ENCODE measurements at places on chromosomes 13 and 19.
A peak's percentile ranks its signal among the peaks of the same experiment; 100 is the strongest.

- no peak for DNase-seq
Measured at GRCh38 chr19:52258426-52258825, 11.0 kb upstream of the ZNF766 start.

GRCh38 chr19:39057615-39058014, 25.3 kb upstream of the FBXO27 start:
- no peak for DNase-seq

DNA sequence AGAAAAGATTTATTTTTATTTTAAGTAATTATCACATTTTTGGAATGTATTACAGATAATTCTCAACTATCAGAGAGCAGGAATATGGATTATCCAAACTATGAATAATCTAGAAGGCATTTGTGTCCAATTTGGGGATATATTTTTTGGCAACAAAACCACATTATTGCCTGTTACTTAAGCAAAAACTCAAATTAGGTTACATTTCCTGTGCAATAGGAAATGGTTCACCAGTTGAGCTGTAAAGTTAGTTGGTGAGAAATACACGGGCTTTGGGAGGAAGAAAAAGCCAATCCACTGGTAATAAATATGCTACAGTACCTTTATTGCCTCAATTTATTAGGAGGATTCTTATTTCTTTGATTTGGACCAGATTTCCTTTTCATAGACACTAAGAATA, 1075.2 kb downstream of the PCDH9 start:
- DNase-seq: no peak

DNA sequence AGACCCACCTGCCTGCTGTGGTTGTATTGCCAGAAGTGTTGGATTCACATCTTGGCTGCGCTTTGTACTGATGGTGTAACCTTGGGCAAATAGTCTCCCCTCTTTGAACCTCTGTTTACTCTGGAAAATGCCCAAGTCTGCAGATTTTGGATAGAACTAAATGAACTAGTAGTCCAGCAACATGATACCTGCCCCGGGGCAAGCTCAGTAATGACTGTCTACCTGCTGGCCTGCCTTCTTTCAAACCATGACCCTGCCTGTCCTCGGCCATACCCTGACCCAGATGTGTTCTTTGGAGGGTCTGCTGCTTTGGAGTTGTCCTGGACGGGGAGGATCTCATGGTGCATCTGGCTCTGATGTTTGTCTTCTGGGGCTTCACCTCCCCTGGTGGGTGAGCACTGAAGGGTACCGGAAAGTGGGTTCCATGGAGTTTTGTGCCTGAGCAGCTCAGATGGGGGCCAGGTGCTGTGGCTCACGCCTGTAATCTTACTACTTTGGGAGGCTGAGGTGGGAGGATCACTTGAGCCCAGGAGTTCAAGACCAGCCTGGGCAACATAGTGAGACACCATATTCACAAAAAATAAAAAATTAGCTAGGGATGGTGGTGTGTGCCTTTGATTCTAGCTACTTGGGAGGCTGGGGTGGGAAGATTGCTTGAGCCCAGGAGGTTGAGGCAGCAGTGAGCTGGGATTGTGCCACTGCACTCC, 59.5 kb downstream of the TNFRSF19 start:
- DNase-seq: no peak

- no peak for DNase-seq
Measured at GRCh38 chr19:31804668-31805067, 455.4 kb upstream of the TSHZ3 start.

- no peak for DNase-seq
Measured at GRCh38 chr13:84137292-84137691, 255.0 kb upstream of the SLITRK1 start.

DNA sequence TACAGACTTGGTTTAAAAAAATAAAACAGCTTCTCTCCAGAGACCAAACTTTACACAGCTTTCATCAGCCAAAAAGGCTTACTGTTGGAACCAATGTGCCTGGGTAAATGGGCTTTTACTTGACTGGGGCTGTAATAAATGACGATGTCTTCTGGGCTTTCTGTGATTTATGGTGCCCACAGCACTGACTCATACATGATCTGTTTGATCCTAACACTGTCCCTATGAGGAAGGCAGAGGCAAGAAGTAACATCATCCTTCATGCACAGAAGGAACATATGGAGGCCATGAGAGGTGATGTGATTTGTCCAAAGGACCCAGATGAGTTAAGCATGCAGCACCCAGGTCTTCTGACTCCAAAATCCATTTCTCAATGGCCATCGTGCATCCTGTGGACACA, 77.4 kb downstream of the DOCK9 start:
- no peak for DNase-seq

GRCh38 chr13:51793570-51794271, 10.2 kb downstream of the DHRS12 start:
- DNase-seq: peak; percentile 72

- no peak for DNase-seq
Measured at GRCh38 chr13:46796129-46796514, 839 bp downstream of the ESD start.

DNA sequence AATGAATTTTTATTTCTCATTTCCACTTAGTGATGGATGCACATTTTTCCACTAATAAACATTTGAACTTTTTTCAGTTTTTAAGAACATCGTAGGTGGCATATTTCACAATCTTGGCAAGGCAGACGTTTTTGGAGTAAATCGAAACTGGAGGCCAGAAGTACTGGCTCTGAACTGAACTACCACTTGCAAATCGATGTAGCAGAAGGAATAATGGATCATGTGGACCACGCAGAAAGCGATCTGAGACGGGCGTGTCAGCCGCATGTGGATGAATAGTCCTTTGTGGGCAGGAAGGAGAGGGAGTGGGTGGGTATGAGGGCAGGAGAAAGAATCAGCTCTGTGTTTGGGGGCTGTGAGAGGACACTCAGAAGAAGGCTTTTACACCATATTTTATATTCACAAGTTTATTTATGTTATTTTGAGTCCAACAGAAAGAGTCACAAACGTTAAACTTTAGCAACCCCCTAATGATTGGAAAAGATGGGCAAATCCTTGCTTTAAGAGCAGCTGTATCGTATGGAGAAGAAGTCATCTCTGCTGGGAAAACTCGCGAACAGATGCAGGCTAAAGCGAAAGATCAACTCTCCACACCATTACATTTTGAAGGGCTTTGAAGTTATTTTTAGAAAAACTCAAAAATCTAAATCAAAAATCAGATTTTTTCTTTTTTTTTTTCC, 90.5 kb downstream of the COL4A2 start:
- DNase-seq: no peak

DNA sequence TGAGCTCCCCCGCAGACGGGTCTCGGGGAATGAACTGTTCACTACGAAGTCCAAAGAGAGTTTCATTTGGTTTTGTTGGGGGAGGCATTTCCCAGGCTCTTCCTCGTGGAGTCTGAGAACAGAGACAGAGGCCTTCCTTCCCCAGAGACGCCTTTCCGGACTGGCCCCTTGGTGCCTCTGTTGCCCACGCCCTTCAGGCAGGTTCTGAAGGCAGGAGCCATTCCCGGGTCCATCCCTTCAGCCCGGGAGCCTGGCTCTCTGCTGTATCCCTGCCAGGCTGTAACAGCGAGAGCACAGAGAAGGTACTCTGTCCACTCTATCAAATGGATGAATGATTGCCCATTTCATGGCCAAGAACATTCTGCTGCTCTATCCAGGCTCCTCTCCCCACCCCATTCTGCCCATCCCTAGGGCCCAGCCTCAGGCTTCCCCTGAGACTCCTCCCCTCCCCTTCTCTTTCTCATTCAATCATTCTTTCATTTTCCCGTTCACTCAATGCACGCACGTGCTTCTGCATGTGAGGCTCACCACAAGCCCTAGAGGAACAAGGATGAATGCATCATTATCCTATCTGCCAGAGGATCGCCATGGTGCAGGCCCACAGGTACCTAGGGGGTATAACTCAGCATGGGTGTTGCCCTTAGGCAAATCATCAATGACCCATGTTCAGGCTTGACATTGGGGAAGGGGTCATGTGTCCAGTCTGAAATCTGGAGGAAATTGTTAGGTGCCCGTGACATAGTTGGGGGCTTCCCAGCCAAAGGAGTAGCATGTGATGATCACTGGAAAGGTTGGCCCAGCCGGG, 298.6 kb downstream of the ZNF536 start:
- no peak for DNase-seq

DNA sequence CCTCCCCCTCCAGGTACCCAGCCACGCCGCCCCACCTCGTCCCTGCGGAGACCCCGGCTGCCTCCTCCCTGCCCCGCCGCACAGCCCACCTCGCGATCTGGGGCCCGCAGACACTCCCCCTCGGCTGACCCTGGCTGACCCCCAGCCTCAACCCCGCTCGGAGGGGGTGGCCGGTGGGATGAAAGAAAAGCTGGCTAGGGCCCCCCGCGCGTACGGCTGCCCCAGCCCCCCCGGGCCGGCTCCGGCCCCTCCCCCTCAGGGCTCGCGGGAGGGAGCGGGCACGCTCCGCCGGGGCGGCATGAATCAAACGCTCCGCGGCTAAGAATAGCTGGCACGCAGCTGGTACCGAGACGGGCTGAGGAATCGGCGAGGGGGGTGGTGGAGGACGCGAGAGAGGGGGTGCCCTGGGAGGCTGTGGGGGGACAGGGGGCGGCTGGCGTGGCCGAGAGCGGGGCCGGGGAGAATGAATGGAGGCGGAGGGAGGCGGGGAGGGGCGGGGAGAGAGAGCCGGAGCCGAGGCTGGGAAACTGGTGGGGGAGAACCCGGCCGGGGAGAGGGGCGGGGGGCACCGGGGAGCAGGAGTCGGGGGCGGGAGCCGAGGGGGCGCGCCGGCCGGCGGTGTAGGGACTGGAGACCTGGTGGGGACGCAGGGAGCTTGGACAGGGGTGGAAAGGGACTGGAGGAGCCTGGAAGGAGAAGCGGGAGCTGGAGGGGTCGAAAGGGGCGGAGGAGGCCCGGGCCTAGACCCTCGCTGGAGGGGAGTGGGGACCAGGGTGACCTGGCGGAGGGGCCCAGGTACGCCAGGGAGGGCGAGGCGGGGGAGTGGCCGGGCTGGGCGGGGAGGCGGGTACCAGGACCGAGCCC, 1.1 kb downstream of the SHANK1 start:
- no peak for DNase-seq

DNA sequence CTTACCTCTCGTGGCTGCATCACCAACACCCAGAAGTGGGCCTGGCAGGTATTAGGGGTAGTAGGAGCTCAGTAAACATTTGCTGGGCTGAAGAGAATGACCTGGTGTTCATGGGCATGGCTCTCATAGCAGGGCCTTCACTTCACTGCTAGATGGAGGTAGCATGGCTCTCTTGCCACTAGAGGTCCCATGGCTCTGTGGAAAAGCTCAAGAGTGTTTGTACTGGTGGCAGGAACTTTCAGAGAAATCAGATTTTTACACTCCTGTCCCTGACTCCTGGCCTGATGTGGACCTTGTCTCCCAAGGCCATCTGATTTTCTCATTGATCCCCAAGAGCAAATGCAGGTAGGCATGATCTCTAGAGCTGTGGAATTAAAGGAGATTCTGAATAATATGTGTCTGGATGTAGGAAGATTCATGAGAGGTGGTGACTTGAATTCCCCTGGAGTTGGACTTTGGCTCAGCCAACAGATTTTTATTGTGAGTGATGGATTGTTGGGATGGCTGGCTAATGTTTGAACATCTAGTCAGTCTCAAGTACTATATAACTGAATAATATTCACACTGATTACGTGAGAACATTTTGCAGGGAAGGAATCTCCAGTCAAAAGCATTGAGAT, 5.7 kb downstream of the ZNF574 start:
- DNase-seq: no peak

DNA sequence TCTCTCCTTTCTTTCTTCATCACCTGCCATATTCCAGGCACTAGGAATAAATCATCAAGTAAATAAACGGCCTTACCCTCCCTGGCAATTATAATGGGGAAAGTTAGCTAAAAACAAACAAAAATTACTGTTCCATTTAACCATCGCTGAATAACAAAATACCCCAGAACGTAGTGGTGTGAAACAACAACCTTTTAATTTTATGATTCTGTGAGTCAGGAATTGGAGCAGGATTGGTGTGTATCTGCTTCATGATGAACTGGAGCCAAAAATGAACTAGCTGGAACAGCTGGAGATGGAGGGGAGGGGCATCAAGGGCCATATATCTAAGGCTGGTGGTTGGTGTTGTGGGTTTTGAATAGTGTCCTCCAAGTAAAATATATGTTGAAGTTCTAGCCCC, 3.7 kb upstream of the CADM4 start:
- no peak for DNase-seq

DNA sequence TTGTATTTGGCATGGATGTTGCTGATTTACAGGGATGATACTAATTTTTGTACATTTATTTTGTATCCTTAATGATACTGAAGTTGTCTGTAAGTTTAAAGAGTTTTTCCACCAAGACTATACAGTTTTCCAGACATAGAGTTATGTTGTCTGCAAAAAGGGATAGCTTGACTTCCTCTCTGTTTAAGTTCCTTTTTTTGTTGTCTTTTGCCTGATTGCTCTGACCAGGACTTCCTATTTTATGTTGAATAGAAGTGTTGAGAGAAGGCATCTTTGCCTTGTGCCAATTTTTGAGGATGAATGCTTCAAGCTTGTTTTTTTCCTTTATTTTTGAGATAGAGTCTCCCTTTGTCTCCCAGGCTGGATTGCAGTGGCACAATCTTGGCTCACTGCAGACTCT, 36.8 kb upstream of the ZNF681 start:
- DNase-seq: no peak

- no peak for DNase-seq
Measured at GRCh38 chr13:91313581-91313980, 33.9 kb upstream of the MIR17HG start.

GRCh38 chr13:98959291-98959690, 18.6 kb downstream of the DOCK9 start:
- no peak for DNase-seq

GRCh38 chr19:35531291-35531690, 2.0 kb upstream of the GAPDHS start:
- no peak for DNase-seq

DNA sequence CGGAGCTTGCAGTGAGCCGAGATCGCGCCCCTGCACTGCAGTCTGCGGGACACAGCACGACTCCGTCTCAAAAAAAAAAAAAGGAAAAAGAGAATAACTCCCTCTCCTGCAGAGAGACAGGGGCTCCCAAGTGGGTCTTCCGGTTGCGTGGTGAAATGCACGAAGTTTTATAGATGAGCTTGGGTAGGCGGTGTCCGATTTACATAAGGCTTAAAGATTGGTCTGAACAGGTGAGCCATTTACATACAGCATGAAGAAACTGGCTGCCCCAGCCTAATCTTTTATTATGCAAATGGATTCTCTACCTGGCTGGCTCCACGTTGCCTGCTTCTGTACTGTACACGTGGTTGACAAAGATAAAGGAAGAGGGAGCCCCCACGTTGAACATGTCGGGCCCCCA, 19.5 kb downstream of the ADGRE2 start:
- DNase-seq: peak; percentile 32

DNA sequence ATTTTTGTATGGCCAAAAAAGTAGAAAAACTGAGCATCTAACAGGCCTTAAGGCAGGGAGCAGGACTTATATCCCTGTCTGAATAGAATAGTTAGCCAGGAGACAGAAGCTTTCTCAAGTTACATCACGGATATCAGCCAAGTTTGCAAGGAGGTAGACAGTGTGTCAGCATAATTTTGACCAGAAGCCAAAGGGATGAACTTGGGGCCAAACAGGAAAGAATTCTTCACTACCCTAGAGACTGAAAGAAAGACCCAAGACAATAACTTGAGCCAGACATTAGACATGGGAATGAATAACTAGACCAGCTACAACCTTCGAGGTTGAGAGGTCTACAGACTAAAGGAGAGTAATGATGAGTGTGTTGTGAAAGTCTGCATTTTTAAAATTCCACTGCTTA, 48.1 kb upstream of the PCDH9 start:
- DNase-seq: no peak
